ENCODE measurements at places on chromosomes 7 and 10.

DNA sequence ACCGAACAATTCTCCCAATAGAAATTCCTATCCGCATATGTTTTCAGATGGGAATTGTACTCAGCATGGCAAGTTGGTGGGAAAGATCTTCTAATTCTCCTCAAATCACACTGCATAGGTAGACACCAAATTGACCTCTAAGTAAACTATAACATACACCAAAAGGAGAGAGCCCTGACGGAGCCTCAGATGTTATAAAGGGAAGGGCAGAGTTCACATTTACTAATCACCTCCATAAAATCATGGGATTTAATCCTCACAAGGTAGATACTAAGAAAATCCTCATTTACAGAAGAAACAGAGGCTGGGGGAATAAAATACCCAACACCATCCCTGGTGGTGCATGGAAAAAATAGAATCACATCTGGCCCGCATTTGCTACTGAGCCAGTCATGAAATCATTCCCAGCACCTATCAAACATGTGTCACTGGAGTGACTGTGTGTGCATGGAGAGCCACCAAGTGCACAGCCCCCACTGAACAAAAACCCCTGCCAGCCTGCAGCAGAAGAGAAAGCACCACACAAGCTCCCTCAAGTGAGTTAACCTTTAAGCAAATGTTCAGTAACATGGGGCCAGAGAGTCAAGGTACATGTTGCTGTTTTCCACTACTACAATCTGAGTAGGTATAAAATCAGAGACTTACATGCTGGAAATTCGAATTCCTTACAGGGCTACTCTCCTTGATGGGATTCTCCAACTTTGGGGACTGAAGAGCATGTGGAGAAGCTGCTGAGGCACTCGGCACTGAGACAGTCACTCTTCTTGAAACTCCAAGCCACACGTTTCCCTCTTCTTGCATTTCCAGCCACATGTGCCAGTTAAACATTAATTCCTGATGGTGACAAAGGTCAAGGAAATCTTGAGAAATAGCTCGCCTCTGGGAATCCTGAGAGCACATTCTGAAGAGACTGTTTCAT lies at the start of gene DDC:
Gene DDC (minus strand): TSS at position 766 of the 919 bp plus-strand sequence. CDS start 21,320 bp downstream, outside the sequence.
- no peak for DNase-seq

- no peak for DNase-seq
These were observed 16.5 kb downstream of the AVL9 start for GRCh38 chr7:32511791-32512190.

GRCh38 chr10:127832501-127832900 lies 60.2 kb downstream of the CLRN3 start:
- no peak for DNase-seq

DNA sequence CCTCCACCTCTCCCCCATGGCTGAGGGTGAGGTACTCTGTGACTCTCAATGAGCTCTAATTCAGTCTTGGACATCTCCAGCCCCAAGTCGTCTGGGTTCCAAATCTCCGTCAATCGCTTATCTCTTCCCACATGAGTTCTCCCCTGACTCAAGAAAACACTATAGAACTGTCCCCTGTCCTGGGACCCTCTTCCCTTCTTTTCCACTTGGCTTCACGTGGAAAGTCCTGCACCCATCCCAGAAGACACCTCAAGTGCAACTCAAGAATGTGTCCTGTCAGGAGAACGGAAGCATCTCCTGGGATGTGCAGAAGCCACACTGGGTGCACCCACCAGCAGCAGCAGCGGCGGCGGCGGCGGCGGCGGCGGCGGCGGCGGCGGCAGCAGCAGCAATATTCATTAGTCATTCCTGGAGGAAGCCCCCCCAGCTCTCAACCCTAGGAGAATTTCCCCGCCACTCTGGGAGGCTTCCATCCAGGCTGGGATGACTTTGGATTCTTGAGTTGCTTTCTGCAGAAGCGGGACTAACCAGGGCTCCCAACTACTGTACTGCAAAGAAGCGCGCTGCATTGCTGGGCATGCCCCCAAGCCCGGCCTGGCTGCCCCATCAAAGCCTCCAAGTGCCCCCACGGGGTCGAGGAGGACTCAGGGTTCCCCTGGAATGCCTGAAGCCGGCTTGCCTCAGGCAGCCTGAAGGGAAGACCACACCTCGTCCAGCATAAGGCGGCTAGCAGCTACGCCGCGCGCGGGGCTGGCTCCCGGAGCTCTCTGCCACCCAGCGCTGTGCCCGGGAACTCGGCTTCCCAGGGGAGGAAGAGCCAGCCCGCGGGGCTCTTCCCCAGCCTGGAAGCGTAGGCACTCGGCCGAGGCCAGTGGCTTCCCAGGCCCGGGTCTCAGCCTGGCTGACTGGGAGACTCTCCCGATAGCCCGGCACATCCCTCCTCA lies 1.0 kb downstream of the CRTAC1 start:
- DNase-seq, result no peak

DNA sequence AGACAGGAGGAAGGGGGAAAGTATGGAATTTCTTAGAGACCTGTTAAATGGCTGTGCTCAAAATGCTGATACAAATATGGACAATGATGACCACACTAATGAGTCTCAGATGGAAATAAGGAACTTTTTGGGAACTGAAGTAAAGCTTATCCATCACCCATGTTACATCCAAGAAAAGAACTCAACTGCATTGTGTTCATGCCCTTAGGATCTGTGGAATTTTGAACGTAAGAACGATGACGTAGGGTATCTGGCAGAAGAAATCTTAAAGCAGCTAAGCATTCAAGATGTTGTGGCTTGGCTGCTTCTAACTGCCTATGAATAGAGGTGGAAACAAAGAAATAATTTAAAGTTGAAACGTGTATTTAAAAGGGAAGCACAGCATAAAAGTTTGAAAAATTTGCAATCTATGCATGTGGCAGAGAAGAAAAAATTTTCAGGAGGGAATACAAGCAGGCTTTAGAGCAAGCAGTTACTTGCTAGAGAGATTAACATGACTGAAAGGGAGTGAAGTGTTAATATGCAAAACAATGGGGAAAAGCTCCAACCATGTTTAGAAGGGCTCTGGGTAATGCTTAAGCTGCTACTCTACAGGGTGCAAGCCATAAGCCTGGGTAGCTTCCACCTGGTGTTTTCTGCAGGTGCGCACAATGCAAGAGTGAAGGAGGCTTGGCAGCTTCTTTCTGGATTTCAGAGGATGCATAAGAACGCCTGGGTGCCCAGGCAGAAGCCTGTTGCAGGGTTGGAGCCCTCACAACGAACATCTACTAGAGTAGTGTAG lies 499.7 kb upstream of the SEMA3D start:
- no peak for DNase-seq

- DNase-seq, result no peak
These were observed 26.6 kb downstream of the ANLN start for GRCh38 chr7:36416251-36416650.

Data from H54 (cell line).